GM23248 (cell line): ENCODE measurements at places on chromosomes 2 and 18. TPM values are rescaled to one million over a fixed set of nuclear protein-coding genes. Genes with fewer than 3 reads are reported as not detected.

ANKRD30B gene
- not detected in 2 replicates for total RNA-seq

ADAM23 gene
- total RNA-seq, result 3.5 and 4.4 TPM in 2 replicates

DES gene
- 0.51 and 2.7 TPM in 2 replicates for total RNA-seq

CENPA gene
- 5.7 and 8.1 TPM in 2 replicates for total RNA-seq

ZC3H6 gene
- total RNA-seq, result 2.5 and 3.3 TPM in 2 replicates

CYP1B1 gene
- 51.0 and 56.0 TPM in 2 replicates for total RNA-seq

AOX1 gene
- 46.0 and 47.9 TPM in 2 replicates for total RNA-seq

VAMP5 gene
- total RNA-seq, result 50.3 and 59.0 TPM in 2 replicates

LCT gene
- total RNA-seq, result under 0.01 and 0.25 TPM in 2 replicates

BOLL gene
- total RNA-seq, result not detected in 2 replicates

DCDC2C gene
- not detected in 2 replicates for total RNA-seq

ANKAR gene
- total RNA-seq, result 2.3 and 3.4 TPM in 2 replicates

DNA sequence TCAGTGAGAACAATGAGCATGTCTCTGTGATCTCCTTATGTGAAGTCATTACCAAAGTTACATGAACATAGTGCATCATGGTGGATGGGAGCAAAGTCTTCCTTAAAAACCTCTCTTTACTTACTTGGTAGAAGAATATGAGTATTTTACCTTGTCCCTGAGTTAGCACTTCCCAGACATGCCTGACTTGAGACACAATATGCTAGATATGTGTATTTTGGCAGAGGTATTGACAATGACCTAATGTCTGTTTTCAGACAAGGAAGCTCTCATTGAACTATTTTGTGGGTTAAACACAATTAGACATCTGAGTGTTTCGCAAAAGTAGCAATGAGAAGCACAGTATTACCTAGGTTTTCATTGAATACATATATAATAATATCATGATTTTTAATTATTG lies 99.1 kb upstream of the MC4R start:
- no peak overlapping the region for H3K27ac ChIP-seq
- H3K36me3 ChIP-seq, result no peaks in the 10 kb centered on the region
- H3K27me3 ChIP-seq, result no peaks in the 10 kb centered on the region
- peaks cover 44% of the 10 kb centered on the region for H3K4me1 ChIP-seq

- H3K4me3 ChIP-seq, result no peak overlapping the region
- no peaks in the 10 kb centered on the region; the same call in 1 of the 2 replicates for H3K4me1 ChIP-seq
- H3K27ac ChIP-seq, result no peak overlapping the region
- no peaks in the 10 kb centered on the region for H3K36me3 ChIP-seq
Measured at GRCh38 chr18:32372381-32373061, 98.2 kb downstream of the GAREM1 start.

GRCh38 chr2:132429941-132430573 lies 13.5 kb downstream of the GPR39 start:
- no peak overlapping the region for H3K27ac ChIP-seq
- H3K36me3 ChIP-seq, result no peaks in the 10 kb centered on the region
- no peaks in the 10 kb centered on the region for H3K27me3 ChIP-seq

GRCh38 chr2:223647258-223647952 lies 45.2 kb upstream of the SCG2 start:
- DNase-seq, result peak; percentile 25
- H3K4me3 ChIP-seq, result no peak overlapping the region
- H3K36me3 ChIP-seq, result no peaks in the 10 kb centered on the region

GRCh38 chr2:171432969-171433762 lies 624 bp downstream of the METTL8 start:
- peak; percentile 66 for DNase-seq
- peaks cover 23% of the 10 kb centered on the region for H3K36me3 ChIP-seq
- no peaks in the 10 kb centered on the region for H3K27me3 ChIP-seq
- peak overlapping the region; percentile 94 for H3K4me3 ChIP-seq
- H3K4me1 ChIP-seq, result peaks cover 12% of the 10 kb centered on the region

GRCh38 chr18:3014503-3015203 lies 1.7 kb upstream of the LPIN2 start:
- H3K4me1 ChIP-seq, result peaks cover 30% of the 10 kb centered on the region
- peak overlapping the region; percentile 88 for H3K27ac ChIP-seq
- H3K4me3 ChIP-seq, result peak overlapping the region; percentile 20; the same call in 1 of the 2 replicates
- no peaks in the 10 kb centered on the region for H3K36me3 ChIP-seq

GRCh38 chr2:75614162-75614651 lies 32.4 kb upstream of the MRPL19 start:
- no peaks in the 10 kb centered on the region for H3K36me3 ChIP-seq
- no peak overlapping the region for H3K4me3 ChIP-seq
- H3K4me1 ChIP-seq, result no peaks in the 10 kb centered on the region

DNA sequence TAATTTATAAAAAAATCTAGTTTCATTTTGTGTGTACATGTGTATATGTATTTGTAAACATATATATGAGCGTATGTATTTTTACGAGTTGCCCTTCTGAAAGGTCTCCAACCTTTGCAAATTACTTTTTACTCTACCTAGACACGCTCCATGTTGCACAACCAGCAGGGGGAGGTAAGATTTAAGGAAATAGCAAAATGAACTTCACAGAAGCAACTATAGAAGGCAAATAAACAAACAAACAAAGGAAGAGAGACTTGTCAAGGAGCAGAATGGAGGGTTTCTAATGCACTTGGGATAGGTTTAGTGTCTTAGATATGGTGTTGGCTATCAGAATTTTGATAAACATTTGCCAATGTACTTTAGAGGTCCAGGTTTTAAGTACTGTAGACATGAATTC lies 820.5 kb upstream of the POU3F3 start:
- peak; percentile 2 for DNase-seq
- H3K27ac ChIP-seq, result no peak overlapping the region
- H3K27me3 ChIP-seq, result no peaks in the 10 kb centered on the region
- H3K4me3 ChIP-seq, result no peak overlapping the region
- H3K36me3 ChIP-seq, result no peaks in the 10 kb centered on the region
- no peaks in the 10 kb centered on the region for H3K4me1 ChIP-seq

DNA sequence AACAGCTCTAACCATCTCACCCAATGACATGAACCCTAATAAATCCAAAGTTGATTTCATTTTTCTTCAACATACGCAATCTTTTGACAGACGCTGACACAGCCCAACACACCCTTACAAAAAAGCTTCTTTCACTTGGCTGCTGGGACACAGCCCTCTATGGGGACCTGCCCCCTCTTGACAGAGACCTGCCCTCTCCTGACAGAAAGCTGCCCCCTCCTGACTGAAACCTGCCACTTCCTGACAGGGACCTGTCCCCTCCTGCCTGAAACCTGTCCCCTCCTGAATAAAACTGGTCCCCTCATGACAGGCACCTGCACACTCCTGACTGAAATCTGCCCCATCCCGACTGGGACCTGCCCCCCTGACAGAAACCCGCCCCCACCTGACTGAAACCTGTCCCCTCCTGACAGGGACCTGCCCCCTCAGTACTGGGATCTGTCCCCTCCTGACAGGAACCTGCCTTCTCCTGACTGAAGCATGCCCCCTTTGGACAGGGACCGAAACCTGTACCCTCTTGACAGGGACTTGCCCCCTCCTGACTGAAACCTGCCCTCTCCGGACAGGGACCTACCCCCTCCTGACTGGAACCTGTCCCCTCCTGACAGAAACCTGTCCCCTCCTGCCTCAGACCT lies 87.9 kb downstream of the PXDN start:
- H3K36me3 ChIP-seq, result peaks cover 29% of the 10 kb centered on the region
- no peaks in the 10 kb centered on the region for H3K27me3 ChIP-seq
- H3K4me1 ChIP-seq, result peaks cover 44% of the 10 kb centered on the region
- H3K4me3 ChIP-seq, result no peak overlapping the region

- H3K27ac ChIP-seq, result no peak overlapping the region
- H3K27me3 ChIP-seq, result no peaks in the 10 kb centered on the region
- H3K36me3 ChIP-seq, result peaks cover 76% of the 10 kb centered on the region
- H3K4me3 ChIP-seq, result no peak overlapping the region
Measured at GRCh38 chr18:23540867-23541266, 37.6 kb downstream of the RMC1 start.

- H3K36me3 ChIP-seq, result no peaks in the 10 kb centered on the region
- no peak overlapping the region for H3K4me3 ChIP-seq
- no peak for DNase-seq
- H3K4me1 ChIP-seq, result no peaks in the 10 kb centered on the region
- H3K27me3 ChIP-seq, result no peaks in the 10 kb centered on the region
- H3K27ac ChIP-seq, result no peak overlapping the region
Measured at GRCh38 chr2:229611360-229611759, 103.0 kb downstream of the DNER start.

DNA sequence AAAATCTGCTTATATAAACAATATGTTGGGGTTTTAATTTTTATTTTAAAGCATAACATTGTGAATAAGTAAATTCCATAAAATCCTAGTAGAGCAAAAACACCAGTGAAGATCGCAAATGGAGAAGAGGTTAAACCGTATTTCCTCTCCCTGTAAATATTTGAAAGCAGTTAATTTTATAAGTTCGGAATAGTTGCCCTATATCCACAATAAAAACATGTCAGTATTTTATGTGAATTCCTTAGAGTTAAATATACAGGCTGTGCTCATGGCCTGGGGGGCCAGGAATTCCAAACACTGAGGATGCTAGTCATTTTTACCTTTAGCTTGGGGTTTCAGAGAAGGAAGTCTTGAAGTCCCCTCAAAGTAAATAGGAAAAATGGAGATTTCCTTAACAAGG lies 135.0 kb downstream of the FIGN start:
- DNase-seq, result no peak
- H3K4me1 ChIP-seq, result peaks cover 12% of the 10 kb centered on the region
- H3K4me3 ChIP-seq, result no peak overlapping the region
- no peaks in the 10 kb centered on the region for H3K27me3 ChIP-seq
- no peak overlapping the region for H3K27ac ChIP-seq

GRCh38 chr2:12694990-12695774 lies 21.6 kb upstream of the TRIB2 start:
- H3K4me1 ChIP-seq, result no peaks in the 10 kb centered on the region
- no peaks in the 10 kb centered on the region for H3K36me3 ChIP-seq
- no peak overlapping the region for H3K4me3 ChIP-seq
- no peak overlapping the region for H3K27ac ChIP-seq

DNA sequence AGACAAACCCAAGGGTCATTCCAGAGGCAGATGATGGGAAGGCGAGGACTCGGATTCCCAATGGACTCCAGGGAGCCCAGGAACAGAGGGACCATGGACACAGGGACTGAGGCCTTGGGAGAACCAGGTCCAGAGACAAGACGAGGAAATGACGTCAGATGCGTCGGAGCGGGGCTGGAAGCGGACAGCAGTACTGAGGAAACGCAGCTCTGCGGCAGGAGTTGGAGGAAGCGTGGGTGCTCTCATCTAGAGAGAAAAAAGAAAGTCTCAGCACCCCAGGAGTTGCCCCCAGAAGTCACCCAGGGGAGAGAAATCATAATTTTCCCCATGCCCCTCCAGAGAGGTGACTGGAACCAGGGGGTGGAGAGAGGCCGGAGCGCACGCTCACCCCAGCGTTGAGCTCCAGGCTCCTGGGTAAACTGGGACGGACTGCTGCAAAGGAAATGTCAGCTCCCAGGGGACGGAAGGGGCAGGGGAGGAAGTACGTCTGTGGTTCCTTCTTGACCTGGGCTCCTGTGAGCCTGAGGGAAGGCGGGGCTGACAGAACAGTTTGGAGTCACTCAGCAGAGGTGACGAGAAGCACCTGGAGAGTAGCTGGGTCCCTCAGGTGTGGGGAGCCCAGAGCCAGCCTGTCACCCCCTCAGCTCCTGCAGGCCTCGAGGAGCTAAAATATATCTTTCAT lies 44.7 kb downstream of the CMPK2 start:
- no peaks in the 10 kb centered on the region for H3K36me3 ChIP-seq
- no peaks in the 10 kb centered on the region for H3K4me1 ChIP-seq
- no peaks in the 10 kb centered on the region for H3K27me3 ChIP-seq
- no peak for DNase-seq

GRCh38 chr2:227536445-227536844 lies 62.2 kb upstream of the SCYGR2 start:
- peaks cover 91% of the 10 kb centered on the region for H3K36me3 ChIP-seq
- no peak overlapping the region for H3K4me3 ChIP-seq
- H3K4me1 ChIP-seq, result no peaks in the 10 kb centered on the region
- DNase-seq, result peak; percentile 26
- no peaks in the 10 kb centered on the region for H3K27me3 ChIP-seq

GRCh38 chr2:25347205-25347815 lies 5.6 kb upstream of the DNMT3A start:
- no peaks in the 10 kb centered on the region for H3K36me3 ChIP-seq
- no peak overlapping the region for H3K4me3 ChIP-seq
- peaks cover 16% of the 10 kb centered on the region for H3K4me1 ChIP-seq
- H3K27ac ChIP-seq, result no peak overlapping the region
- DNase-seq, result peak; percentile 57

DNA sequence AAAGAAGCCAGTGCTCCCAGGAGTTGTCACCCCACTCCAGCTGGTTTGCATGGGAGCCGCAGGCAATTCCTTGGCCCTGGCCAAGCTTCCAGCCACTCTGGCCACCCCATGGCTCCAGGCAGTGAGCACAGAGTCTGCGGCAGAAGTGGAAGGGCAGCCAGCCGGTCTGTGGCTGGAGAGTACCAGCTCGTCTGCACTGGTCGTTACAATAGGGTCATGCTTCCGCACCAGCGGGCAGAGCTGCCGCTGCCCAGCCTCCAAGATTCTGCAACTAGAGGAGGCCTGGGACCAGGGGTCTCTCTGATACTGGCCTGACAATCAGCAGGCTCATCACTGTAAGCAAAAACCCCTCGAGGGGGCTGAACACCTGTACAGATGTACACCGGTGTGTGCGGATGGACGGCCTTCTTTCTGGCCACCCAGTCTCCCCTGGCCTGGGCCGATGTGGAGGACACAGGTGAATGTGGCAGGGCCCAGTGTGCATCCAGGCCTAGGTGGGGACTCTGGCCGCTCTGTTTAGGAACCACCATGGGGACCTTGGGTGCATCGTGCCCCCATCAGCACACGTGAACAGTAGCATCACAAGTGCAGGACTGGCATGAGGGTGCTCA lies 51.9 kb upstream of the ODC1 start:
- no peaks in the 10 kb centered on the region for H3K36me3 ChIP-seq
- H3K4me3 ChIP-seq, result no peak overlapping the region
- no peak for DNase-seq
- H3K4me1 ChIP-seq, result peaks cover 6% of the 10 kb centered on the region

DNA sequence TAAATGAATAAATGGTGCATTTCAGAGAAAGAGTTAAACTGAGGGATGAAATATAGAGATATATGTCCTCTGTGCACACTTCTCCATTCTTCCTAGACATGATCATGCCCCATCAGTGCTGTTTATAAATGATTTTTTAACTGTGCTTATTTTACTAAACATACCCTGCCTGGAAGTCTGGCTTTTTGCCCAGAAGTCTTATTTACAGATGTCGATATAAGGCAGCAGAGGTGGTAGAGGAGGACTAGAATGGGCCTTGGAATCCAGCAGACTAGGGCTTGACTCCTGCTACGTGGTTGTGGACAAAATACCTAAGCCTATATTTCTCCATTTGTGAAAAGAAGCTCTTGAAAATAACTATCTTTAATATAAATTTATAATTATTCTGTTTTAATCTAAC lies 355.5 kb downstream of the RAD51AP2 start:
- H3K27me3 ChIP-seq, result 0 out of 2 replicates have a peak, but pooled peaks cover 4% of the 10 kb centered on the region
- H3K27ac ChIP-seq, result no peak overlapping the region
- no peak for DNase-seq
- H3K36me3 ChIP-seq, result no peaks in the 10 kb centered on the region
- no peak overlapping the region for H3K4me3 ChIP-seq

DNA sequence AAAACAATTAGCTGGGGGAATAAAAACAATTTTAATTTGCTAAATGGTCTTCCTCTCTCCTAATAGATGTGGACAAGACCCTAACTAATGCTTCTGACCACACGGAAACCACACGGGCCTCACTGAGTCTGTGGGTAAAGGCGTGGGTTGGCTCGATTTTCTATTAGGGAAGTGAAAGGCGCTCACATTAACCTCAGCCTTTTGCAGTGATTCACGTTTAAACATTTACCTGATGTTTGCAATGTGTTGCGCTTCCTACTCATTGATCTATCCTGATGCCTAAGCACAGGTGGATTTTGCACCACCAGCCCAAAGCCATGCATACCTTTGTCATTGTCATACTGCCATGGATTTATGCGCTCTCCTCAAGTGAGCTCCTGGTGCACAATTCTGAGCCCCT lies 35.6 kb upstream of the NRP2 start:
- no peaks in the 10 kb centered on the region for H3K36me3 ChIP-seq
- H3K4me3 ChIP-seq, result no peak overlapping the region
- H3K4me1 ChIP-seq, result peaks cover 21% of the 10 kb centered on the region
